NCI-H460 (cell line): ENCODE measurements at places on chromosomes 1 and 21. TPM values are rescaled to one million over a fixed set of nuclear protein-coding genes. Genes with fewer than 3 reads are reported as not detected.

- peak; percentile 30 for DNase-seq
Measured at GRCh38 chr1:69914976-69915765, 290.2 kb downstream of the LRRC40 start.

Gene SH3GLB1
- total RNA-seq: 22.1 and 25.0 TPM in 2 replicates

DNA sequence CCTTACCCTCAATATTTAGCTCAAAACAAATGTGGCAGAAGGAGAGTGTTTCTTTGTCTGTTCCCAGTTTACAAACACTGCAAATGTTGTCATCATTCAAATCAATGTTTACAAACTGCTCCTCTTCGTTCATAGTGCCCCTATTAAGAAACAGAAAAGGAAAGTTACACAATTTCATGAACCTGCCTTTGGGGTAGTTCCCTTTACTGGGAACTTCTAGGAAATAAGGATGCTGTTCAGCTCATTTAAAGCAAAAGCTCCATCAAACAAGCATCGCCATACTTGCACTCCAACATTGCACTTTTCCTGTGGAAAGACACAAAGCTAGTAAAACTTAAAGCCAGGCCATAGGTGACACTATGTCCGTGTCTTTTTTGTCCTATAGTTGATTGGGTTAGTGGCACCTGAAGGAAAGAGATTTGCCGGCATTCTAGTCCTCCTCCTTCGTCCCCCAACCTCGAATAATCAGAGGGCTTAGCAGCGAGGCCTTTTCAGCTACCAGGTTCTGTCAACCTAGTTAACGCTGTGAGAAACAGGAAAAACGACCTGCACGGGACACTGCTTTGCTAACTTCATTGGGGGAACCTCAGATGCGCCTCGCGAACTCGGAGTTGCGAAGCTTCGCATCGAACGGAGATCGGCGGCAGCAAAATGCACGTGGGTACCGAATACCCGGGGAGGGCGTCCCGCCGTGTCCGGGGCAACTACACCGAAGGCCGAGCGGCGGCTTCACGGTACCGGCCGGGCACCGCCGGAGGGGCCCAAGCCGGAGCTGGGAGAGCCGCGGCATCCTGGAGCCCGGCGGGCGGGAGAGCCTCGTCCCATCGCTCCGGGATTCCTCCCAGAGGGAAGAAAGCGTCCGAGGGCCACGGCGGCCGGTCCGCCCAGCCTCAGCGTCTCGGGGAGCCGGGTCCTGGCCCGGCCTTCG is 706 bp downstream of the C21orf91 start:
- no peak for DNase-seq

Gene BATF3
- total RNA-seq: 5.3 and 7.6 TPM in 2 replicates

Gene LRRC38
- total RNA-seq: not detected in 2 replicates

Gene TNNI3K
- total RNA-seq: 0.17 and 0.45 TPM in 2 replicates

Gene MR1
- total RNA-seq: 10.0 and 11.5 TPM in 2 replicates

DNA sequence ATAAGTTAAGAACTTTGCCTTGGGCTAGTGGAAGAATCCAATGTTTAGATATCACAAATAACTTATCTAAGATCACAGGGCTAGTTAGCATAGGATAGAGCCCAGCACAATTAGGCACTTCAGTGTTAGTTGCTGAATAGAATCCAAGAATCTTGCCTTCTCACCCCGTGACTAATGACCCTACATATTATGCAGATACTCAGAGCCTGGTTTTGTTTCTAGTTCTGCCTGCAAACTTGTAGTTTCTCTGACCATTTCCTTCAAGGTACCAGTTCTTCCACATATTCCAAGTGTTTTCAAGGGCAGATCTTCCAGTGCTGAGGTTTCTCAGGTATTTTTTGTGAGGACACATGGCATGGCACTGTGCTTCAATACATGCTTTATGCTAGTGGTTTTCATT is 239.3 kb downstream of the KCNK2 start:
- DNase-seq: no peak

DNA sequence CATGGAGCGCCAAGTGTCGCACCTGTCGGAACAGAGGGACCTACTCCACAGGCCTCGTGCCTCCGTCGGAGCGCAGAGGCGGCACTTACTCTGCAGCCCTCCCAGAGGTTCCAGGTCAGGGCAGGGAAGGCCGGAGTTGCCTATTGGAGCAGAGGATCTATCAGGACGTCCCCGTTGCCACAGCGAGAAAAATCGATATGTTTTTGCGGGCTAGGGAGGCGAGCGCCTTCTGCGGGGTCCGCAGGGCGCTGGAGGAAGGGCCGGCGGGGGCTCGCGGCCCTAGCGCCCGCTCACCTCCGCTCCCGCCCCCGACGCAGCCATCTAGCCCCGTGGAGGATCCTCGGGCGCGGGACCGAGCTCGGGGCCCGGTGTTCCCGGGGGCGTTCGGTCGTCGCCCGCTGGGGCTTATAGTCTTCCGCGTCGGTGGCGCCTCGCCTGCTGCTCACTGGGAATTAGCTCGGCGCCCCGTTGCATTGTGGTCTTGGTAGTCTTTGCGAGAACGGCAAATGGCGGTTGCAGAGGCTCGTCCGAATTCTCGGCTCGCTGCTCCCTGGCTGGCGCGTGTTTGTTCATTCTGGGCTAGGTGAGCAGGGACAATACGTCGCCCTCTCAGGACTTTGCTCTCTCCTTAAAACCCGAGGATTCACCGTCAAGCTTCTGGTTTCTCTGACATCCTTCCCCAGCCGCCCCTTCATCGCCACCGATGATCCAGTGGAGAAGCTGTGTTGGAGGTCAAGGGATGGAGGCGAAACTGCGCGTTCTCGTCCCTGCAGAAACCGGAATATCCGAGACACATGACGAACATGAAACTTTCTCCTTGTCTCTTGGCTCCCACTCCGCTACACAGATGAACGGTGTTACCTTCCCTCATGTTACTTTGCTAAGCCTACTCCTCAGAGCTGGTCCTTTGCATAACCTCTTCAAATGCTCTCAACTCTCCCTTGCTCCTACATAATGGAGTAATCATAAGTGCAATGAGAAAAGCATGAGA is at the start of gene JTB:
TSS of gene JTB (minus strand) at position 425 of the 991 bp plus-strand sequence. CDS start at position 3, 422 bp downstream.
- peak; percentile 83 for DNase-seq

DNA sequence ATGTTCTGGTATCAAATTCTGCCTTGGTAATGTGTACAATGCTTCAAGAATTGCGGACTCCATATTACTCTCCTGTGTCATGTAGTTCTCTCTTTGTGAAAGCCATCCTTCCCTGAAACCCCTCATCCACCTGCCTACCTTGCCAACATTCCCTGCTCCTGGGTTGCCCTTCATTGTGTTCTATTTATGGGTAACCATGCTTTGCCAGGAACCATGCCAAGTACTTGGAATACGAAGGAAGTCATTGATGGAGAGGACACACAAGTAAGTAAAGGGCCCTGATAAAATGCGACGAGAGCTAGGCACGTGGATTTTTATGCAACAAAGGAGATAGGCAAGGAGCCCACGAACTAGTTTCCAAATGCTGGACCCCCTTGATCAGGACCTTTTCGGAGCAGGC is 300.8 kb downstream of the DISC1 start:
- DNase-seq: no peak

DNA sequence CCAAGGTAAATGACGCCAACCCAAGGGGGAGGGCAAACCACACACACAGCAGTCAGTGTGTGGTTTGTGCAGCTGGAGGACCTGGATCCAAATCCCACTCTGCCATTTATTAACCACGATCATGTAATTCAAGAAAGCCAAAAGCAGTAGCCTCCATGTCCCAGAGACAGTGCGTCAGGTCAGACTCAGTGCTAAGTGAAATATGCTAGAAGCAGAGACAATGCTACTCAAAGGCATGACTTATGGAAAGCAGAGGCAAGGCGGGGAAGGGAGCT is 13.6 kb downstream of the TTC39A start:
- DNase-seq: no peak

GRCh38 chr1:79079770-79080169 is 73.2 kb upstream of the ADGRL4 start:
- no peak for DNase-seq

Gene IGSF21
- 0.12 TPM in 1 of 2 replicates, not detected in the other for total RNA-seq

Gene DNALI1
- not detected in 2 replicates for total RNA-seq

GRCh38 chr1:151508833-151509232 is 2.4 kb upstream of the CGN start:
- no peak for DNase-seq

- DNase-seq: no peak
Measured at GRCh38 chr1:184610876-184611595, 143.6 kb downstream of the EDEM3 start.

Gene LGR6
- 0.15 and 0.46 TPM in 2 replicates for total RNA-seq

DNA sequence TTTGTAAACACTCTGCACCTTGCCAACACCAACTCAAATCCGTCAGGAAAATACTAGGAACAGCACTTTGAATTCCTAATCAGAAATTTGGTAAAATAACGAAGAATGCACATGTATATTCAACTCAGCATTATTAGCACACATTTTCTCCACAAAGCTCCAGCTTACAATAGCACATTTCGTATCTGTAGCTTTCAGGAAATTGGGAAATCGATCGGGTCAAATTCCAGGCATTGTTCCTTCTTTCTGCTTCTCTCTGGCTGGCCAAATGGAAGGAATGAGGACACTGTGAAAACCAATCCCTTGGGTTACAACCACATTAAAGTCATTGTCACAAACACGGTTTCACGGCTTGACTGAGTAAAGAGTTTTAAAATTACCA is 58.6 kb downstream of the NPHP4 start:
- DNase-seq: no peak

DNA sequence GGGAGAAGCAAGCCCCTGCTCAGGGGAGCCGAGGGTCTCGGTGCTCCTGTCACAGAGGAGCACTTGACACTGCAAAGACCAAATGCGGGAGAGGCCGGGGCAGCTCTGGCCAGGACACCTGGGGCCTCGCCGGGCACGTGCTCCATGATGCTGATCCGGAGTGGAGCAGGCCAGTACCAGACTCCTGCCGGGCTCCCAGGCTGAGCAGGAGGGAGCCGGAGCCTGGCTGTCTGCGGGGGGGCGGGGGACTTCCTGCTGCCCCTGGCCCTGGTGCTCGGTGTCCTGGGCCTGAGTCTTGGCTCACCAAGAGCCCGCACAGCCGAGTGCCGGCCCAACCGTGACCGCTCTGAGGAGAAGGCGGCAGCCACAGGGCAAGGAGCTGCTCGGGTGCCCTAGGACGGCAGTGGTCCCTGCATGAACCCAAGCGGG is 38.5 kb upstream of the TMEM52 start:
- no peak for DNase-seq

DNA sequence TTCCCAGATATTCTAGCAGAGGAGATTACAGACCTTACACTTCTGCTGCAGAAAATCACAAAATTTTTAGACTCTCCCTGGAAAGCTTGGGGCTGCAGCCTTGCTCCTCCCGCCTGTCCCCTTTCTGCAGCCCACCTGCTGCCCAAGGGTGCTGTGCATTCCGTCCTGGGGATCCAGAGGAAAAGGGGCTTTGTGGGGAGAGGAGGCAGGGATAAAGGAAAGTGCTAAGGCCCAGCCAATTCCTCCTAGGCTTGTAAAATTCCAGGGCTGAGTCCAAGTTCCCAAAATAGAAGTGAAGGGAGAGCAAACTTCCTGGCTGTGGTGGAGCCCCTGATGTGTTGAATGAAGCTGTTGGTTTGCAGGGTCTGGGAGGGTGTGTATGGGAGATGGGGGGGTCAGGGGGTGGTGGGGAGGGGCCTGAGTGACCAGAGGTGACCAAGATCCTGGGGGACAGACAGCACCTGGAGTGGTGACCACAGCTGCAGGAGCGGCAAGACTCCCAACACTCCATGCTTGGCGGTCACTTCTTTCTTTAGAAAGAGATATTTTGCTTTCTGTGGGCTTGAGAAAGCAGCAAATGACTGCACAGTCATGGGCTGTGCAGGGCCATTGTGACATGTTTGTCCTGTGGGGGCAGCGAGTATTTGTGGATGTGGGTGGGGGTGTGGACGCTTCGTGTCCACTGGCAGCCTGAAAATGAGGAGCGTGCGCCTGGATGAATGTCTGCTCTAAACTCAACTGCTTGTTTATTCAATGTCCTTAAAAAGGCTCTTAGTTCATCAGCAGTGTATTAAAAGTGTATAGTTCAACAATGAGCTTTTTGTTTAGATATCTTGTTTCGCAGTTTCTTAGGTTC is 68.4 kb downstream of the TLR5 start:
- DNase-seq: no peak

DNA sequence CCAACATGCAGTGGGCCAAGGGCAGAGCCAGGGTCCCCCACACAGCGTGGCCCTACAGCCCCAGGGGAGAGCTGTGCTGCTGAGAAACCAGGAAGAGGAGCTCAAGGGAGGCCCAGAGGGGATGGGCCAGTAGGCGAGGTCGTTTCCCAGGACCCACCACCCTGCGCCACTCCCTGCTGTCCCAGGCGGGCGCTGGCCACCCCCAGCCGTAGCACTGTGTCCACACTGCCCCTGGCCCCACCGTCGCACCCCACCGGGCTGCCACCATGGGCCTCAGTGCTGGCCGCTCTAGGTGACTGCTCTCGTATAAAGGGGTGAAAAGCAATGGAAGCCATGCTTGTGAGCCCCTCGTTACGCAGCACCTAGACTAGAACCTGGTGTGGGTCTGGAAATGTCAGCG is 22.4 kb downstream of the NADK start:
- no peak for DNase-seq
